Ureter (tissue), 1 donor: ENCODE measurements at places on chromosomes 6 and 20.
A peak's percentile ranks its signal among the peaks of the same experiment; 100 is the strongest.

- DNase-seq: no peak
Observed at GRCh38 chr6:130577178-130577919, 211.5 kb downstream of the TMEM200A start.

- no peak for DNase-seq
Observed at GRCh38 chr6:15276036-15276985, 30.4 kb downstream of the JARID2 start.

DNA sequence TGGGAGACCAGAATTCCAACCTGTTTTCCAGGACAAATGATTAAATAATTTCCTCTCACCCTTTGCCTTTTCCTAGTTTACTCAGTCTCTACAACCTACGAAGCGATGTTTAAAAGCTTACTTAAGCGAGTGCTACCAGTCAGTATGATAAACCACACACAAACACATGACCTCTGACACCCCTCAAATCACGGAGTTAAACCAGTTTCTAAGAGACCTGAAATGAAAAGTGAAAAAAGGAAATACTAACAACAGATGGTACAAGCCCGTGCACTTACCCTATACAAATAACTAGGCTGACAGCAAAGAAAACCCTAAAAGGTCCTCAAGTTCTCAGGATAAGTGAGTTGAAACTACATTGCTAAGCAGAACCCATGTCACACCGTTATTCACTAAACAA is 7.7 kb downstream of the TNFRSF21 start:
- no peak for DNase-seq

DNA sequence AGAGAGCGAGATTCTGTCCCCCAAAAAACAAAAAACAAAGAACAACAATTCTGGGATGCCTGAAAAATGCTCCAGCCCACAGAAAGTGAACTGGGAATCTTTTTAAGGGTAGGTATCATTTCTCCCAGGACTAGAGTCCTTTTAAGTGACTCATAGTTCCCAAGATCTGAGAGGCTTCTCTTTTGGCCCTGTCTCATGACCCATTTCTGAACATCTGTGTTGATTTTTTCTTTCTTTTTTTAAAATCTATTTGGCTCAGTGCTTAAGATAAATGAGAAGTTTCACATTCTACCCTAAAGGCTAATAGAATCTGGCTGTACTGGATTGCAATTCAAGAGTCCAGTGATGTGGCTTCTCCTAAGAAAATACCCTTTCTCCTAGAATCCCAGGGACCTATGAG is 217.6 kb upstream of the FOXQ1 start:
- DNase-seq: no peak

- DNase-seq: no peak
Observed at GRCh38 chr20:15496501-15497039, 1076.7 kb downstream of the KIF16B start.

DNA sequence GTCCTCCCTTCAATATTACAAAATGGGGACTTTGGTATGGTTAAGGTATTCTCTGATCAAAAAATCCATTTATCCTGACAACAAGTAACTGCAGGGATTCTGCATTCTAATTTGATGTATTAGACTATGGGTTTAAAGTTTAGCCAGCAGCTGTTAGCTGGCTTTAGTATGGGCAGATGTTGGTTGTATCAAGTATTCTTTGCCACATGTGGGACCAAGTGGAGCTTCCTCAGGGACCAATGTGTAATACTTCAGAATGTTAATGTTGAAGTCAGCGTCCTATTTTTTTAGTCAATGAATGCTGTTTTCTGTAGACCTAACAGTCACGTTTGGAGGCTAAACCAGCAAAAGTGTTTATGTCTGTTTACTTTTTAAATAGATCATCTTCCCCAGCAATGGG is 41.4 kb downstream of the MOXD1 start:
- no peak for DNase-seq

- DNase-seq: no peak
Observed at GRCh38 chr6:83917001-83917400, 57.5 kb downstream of the CYB5R4 start.

GRCh38 chr20:62451156-62451767 is 23.9 kb upstream of the RBBP8NL start:
- no peak for DNase-seq

DNA sequence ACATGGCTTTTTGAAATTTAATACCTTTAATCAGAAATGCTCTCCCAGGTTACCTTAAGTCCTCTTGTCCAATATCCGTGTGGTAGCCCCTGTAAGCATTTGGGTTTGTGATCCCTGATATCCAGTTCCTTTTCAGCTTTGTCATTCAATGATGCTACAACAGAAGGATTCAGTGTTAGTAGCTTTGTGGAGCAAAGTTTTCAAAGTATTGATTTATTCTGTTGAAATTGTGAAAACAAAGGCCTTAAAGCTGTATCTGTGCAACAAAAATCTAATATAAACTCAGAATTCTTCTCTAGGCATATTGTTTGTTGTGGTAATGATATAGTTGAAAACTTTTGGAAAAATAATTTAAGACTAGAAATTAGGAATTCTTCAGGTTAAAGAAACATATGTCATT is 91.9 kb downstream of the ADGRB3 start:
- DNase-seq: no peak

DNA sequence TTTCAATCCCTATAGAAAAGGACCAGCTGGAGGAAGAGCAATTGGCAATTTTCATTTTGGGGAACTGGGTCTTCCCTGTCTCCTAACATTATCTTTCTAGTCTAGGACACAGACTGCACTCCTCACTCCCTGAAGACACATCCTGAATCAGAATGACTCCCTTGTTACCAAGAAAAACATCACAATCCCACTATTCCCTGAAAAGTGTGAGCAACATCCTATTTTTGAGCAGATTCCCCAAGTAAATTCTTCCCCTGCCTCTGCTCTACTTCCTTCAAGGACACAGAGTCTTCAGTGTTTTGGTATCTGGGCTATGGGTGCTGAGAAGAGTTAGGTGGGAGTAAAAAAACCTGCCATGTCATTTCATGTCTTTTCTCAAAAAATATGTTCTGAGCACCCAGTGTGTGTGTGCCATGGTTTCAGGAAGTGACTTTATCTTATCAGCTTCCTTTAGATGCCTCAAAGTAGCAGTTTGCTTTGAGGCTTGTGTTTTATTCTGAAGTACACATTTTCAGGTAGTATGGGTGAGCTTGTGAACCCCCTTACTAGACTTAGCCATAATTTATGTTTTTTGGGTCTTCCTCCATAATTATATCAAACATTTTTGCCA is 12.4 kb downstream of the LAMA4 start:
- DNase-seq: no peak

- DNase-seq: no peak
Observed at GRCh38 chr6:30613251-30614043, 3.6 kb downstream of the PPP1R10 start.

DNA sequence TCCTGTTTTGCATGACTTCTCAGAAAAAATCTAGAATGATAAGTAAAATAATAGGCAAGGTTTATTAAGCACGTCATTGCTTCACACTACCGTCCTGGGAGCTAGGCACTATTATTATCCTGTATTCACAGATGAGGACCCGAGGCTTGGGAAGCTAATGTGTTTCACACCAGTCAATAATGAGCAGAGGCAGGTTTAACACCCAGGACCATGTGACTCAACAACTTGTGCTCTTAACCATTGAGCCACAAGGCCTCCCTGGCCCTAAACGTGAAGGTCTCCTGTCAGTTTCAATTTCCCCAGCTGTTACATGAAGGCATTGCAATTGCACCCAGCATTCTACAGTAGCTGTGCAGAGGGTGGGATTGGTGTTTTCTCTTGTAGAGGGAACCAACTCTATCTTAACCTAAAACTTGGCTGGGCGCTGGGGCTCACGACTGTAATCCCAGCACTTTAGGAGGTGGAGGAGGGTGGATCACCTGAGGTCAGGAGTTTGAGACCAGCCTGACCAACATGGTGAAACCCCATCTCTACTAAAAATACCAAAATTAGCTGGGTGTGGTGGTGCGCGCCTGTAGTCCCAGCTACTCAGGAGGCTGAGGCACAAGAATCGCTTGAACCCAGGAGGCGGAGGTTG is 191.2 kb downstream of the BCAS1 start:
- DNase-seq: no peak

DNA sequence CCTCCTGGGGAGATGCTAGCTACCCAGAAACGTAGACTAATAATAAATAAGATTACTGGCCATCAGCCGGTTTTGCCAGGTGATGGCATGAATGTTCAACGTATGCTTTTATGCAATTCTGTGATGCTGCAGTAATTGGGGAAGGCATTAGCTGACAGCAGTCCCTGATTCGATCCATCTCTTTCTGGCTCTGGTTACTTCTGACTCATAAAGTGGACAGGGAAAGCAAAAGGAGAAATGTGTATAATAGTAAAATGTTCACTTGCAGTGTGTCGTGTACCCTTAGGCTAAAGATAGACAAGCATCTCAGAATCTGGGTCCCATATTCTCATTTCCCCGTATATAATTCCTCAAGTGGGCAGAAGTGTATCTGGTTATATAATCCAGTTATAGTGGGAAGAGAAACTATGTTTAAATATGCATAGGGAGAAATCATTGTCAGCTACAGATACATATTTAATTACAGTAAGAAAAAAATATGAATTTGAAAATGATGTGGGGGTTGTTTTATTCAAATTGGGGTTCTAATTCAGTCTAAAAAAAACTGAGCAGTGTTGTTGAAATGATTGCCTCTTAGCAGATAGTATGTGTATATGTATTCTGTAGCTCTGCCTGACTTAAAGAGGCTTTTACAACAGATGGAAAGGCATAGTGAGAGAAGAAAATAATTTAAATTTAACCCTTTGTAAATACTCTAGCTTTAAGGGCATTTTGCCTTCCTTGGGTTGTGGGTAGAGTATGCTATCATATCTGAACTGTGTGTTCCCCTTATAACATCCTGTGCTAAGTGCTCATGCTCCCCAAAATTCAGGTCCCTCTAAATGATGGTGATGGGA is 40.6 kb downstream of the DOK5 start:
- no peak for DNase-seq

- no peak for DNase-seq
Observed at GRCh38 chr20:3014662-3015061, 28.8 kb upstream of the GNRH2 start.

DNA sequence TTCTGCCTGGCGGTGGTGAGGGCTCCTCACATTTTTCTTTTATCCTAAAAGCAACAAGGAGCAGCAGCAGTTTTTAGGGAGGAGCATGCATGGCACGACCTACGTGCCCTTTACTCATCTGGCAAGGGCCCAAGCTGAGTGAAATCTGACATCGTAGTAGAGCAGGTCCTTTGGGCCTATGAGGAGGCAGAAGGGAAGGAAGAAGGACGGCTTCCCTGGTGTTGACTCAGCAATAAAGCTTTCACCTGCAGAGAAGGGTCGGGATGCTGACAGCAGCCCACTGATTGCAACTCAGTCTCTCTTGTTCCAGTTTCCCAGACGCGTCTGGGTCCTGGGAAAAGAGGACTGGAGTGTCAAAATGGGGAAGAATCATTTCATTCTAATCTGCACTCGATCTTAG is 409.1 kb upstream of the AGPAT4 start:
- DNase-seq: no peak

DNA sequence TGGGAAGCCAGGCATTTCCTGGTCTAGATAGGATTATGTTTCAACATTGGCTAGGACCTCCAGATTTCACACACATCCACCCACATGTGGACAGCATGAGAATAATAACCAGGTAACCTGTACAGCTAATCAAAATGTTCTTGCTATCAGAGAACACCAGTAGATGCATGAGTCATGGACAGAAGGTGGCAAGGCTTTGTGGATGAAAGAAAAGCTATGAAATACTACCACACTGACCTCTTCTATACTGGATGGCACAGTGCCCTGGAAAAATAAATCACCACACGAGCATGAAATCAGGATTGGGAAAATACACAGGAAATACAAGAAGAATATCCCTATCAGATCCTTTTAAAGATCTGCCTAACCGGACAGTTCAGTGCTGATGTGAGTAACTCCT is 113.0 kb downstream of the GMDS start:
- no peak for DNase-seq

GRCh38 chr20:56382696-56383095 is 9.3 kb downstream of the AURKA start:
- no peak for DNase-seq

DNA sequence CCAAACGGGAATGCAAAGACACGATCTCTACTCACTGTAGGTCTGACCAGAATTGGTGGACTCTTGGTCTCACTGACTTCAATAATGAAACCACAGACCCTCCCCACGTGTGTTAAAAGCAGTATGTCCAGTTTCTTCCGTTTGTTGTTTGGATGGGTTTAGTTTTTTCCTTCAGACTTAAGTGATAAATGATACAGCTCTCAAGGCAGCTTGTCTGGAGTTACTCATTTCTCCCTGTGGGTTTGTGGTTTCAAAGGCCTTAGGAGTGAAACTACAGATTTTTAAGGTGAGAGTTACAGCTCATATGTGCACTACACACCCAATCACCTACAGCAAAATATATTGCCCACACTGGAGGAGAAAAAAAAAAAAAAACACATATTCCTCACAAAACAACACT is 86.7 kb upstream of the STMND1 start:
- DNase-seq: no peak

DNA sequence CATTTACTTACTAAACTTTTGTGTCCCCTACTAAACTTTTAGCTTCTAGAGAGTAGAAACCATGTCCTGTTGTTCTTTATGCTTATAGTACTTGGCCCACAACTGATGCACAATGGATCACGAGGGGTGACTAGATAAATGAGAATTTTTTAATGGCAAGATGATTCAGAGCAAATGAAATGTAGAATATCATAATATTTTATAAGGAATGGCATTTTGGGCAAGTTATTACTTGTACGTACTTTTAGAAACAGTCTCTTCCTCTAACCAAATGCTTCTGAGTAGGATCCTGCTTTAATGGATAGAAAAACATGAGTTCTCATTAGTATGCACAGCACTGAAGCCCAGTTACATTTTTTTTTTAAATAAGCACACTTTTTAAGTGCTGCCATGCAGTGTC is 336.3 kb downstream of the NRN1 start:
- no peak for DNase-seq

DNA sequence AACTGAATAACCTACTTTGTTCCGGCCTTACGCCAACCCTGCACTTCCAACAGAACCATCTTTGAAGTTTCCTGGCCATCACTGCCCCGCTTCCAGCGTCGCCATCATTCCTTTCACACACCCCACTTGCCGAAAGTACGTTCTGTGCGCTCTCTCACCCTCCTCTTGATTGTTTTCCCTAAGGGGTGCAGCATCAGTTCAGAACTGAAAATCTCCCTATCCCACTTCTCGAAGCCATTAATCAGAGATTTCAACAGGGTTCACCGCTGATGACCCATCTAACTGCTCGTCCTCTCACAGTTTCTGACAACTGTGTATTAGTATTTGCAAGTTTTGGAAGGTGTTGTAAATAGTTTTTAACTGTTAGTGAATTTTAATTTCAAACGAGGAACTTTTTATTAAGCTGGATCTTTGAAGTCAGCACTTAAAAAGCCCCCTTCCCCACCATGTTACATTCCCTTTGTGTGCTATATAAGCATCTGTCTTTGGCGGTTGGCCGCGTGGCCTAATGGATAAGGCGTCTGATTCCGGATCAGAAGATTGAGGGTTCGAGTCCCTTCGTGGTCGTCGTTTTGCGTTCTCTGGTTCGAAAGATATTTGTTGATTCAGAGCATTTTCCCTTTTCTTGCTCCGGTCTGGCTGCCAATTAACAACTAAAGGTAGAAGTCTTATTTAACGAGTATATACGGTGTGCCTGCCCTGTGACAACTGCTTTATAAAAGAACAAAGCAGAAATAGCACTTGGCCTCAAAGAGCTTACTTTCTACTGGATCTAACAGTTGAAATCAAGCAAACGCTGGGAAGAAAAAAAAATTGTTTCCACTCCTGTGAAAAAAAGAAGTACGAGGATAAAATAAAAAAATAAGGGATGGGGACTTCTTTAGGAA is 42.6 kb downstream of the TRIM27 start:
- peak; percentile 84 for DNase-seq

GRCh38 chr20:59718751-59719150 is 114.4 kb downstream of the PHACTR3 start:
- no peak for DNase-seq
